ENCODE measurements at places on chromosomes 11 and 22.

GRCh38 chr11:67644042-67644441, 4.5 kb upstream of the TBX10 start:
- DNase-seq: no peak

DNA sequence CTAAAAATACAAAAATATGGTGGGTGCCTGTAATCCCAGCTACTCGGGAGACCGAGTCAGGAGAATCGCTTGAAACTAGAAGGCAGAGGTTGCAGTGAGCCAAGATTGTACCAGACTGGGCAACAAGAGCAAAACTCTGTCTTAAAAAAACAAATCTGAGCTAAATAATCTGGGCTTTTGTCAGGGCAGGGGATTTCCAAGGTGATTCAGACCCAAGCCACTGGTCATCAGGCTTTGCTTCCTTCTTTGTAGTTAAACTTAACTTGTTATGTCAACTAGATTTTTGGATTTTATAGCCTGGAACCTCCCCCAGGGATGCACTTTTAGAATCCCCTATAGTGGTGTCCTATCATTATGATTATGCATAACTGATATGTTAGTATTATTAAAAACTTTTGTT, 27.0 kb upstream of the SLC22A8 start:
- DNase-seq: no peak

- DNase-seq: no peak
These were observed 153.2 kb downstream of the TTC17 start for GRCh38 chr11:43511959-43512358.

DNA sequence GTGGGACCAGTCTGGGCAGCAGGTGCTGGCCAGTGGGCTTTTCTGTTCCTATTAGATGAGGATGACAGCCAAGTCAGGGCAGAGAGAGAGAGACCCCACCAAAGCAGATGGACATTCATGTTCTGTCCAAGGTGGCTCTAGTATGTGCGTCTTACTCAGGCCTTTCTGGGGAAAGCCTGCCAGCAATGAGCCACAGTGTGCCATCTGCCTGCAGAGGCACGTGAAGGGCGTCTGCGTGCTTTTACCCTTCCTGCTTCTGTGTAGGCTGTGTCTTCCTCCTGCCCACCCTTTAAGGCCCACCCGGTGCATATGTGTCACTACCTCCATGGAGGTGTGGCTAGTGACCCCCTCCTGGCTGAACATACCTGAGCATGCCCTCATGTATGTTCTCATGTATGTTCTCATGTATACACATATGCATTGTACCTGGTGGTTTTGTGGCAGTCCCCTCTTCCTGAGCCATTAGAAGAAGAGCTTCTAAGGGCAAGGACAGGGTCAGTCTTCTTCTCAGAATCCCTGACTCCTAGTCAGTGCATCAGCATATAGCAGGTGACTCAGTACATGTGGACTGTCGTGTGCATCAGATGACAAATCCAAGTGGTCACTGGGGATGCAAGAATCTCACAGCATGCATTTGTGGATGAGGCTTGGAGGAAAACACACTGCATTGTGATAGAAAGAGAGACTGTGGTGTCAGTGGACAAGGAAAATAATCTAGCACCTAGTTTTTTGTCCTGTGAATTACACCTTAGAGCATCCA, 90.4 kb upstream of the YWHAH start:
- DNase-seq: no peak

- DNase-seq: no peak
These were observed 683.9 kb downstream of the BRD1 start for GRCh38 chr22:49143812-49144211.

Data from T-helper 2 cell treated with Interferon-gamma antibody and Interleukin-4, amounts not matched to agents 5 μg/mL and 100 μg/mL, for 36 hours (primary cell).